Uterus (tissue), 4 donors: ENCODE measurements at places on chromosomes 4 and X. TPM values are rescaled to one million over a fixed set of nuclear protein-coding genes. Genes with fewer than 3 reads are reported as not detected.

JADE3 gene
- 12.8 TPM for total RNA-seq

NWD2 gene
- total RNA-seq = not detected

ZFP92 gene
- total RNA-seq = 0.29 TPM

MXD4 gene
- 20.9 TPM for total RNA-seq

NPY5R gene
- total RNA-seq = 0.40 TPM

AWAT2 gene
- not detected for total RNA-seq

CBR4 gene
- total RNA-seq = 22.9 TPM

NEXMIF gene
- 10.0 TPM for total RNA-seq

MAGEA9B gene
- total RNA-seq = not detected

MAGEA10 gene
- not detected for total RNA-seq

DNA sequence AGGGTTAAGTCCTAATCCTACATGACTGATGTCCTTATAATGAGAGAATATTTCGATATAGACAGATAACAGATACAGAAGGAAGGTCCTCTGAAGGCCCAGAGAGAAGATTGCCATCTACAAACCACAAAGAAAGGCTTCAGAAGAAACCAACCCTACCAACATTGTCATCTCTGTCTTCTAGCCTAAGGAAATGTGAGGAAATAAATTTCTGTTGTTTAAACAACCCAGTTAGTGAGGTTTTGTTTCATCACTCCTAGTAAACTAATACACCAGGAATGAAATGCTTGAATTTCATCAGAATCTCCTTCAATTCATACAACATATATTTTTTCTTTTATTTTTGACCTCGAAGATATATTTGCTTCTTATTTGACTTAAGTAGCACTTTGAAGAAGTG is 1527.8 kb downstream of the STIM2 start:
- DNase-seq = no peak
- H3K36me3 ChIP-seq = no peaks in the 10 kb centered on the region
- no peak overlapping the region for H3K27ac ChIP-seq
- no peaks in the 10 kb centered on the region for H3K4me1 ChIP-seq
- no peaks in the 10 kb centered on the region for H3K27me3 ChIP-seq

DNA sequence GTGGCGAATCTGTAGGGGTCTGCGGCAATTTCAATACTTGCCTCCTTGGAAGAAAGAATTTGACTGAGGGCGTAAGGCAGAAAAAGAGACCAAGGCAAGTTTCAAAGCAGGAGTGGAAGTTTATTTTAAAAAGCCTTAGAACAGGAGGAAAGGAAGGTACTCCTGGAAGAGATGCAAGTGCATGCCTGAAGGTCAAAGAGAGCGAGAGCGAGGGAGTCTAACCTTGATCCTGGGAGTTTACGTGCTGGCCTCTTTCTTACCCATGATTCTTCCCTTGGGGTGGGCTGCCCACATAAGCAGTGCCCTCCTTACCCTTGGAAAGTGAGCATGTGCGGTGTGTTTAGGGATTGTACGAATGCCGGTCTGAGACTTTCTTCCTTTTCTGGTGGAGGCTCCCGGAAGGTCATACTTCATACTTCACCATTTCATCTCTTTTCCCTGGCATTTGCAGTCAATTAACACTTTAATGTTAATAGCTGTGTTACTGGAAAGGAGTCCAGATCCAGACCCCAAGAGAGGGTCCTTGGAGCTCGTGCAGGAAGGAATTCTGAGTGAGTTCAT is 40.0 kb downstream of the ARSD start:
- H3K27ac ChIP-seq = no peak overlapping the region
- DNase-seq = no peak
- peak overlapping the region; percentile 38 for H3K4me3 ChIP-seq
- no peaks in the 10 kb centered on the region for H3K36me3 ChIP-seq
- H3K4me1 ChIP-seq = no peaks in the 10 kb centered on the region
- no peaks in the 10 kb centered on the region for H3K27me3 ChIP-seq

DNA sequence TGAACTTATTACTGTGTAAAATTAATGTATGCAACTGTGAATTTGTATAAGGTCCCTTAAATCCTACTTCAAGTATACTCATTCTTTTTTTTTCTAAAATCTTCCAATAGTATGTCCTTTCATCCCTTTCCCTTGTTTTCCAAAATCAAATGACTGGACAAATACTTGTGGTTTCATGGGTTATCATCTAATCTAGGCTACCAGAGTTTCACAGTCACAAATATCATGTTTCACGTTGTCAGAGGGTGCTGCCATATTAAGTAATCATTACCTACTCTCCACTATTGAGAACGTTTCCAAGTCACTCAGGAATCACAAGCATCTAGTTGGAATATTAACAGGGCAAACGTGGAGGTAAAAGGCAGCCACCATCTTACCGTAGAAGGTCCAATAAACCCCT is 1235.0 kb upstream of the TENM3 start:
- H3K27ac ChIP-seq = no peak overlapping the region
- H3K4me3 ChIP-seq = no peak overlapping the region
- no peak for DNase-seq
- H3K27me3 ChIP-seq = no peaks in the 10 kb centered on the region

GRCh38 chr4:164538097-164538496 is 215.8 kb upstream of the SMIM31 start:
- no peaks in the 10 kb centered on the region for H3K36me3 ChIP-seq
- DNase-seq = no peak
- no peaks in the 10 kb centered on the region for H3K27me3 ChIP-seq

GRCh38 chrX:53281321-53281822 is at the start of gene IQSEC2:
IQSEC2 (minus strand) TSS chrX:53281584.
- H3K36me3 ChIP-seq = no peaks in the 10 kb centered on the region
- H3K4me3 ChIP-seq = peak within 1 kb of the TSS; percentile 28
- no peaks in the 10 kb centered on the region for H3K27me3 ChIP-seq
- peak; percentile 94 for DNase-seq
- H3K27ac ChIP-seq = peak within 1 kb of the TSS; percentile 77
- no peaks in the 10 kb centered on the region for H3K4me1 ChIP-seq

- no peaks in the 10 kb centered on the region for H3K27me3 ChIP-seq
- no peak overlapping the region for H3K4me3 ChIP-seq
- no peak overlapping the region for H3K27ac ChIP-seq
- H3K4me1 ChIP-seq = no peaks in the 10 kb centered on the region
- DNase-seq = no peak
Observed at GRCh38 chr4:89299153-89299791, 8.3 kb downstream of the GPRIN3 start.

- peaks cover 5% of the 10 kb centered on the region for H3K4me1 ChIP-seq
- H3K27me3 ChIP-seq = no peaks in the 10 kb centered on the region
Observed at GRCh38 chr4:20313237-20314030, 61.7 kb downstream of the SLIT2 start.

DNA sequence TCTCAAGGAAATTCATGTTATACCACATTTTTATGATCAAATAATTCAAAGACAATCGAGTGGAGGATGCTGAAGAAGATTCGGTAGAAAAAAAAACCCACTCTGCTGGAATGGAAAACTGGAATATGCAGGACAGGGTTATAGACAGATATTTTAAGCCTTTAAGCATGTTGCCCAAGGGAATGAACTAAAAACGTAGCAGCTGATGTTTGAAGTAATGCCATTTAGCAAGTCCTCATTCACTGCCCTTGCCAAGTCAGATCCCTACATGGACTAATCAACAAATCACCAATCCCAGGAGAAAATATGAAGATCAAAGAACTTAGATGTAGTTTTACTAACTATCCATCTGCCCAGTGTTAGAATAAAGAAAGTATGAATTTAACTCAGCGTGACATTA is 75.6 kb upstream of the ETNPPL start:
- DNase-seq = no peak
- H3K4me3 ChIP-seq = no peak overlapping the region
- no peak overlapping the region for H3K27ac ChIP-seq
- no peaks in the 10 kb centered on the region for H3K27me3 ChIP-seq
- H3K36me3 ChIP-seq = no peaks in the 10 kb centered on the region

DNA sequence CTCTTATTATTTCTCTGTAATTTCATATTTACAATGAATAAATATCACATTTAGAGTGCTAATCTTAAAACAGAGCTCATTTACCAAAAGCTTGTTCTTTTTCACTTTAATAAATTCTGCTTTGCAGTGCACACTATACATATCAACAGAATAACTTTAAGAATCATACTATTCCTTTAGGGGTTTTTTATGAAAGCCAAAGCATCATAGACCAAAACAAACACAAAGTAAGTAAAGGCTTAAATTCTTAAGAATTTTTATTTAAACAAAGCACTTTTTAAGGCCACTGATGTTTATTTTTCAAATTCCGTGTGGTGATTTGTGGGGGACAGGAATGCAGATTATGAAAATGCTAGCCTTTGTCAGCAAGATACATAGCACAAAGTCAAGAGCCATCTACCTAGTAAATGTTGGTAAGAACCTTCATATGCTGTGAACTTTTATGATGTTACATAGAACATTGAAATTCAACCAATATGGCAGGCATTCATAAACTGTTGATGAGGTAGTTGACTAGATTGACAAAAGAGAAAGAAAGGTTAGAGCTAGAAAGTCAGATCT is 17.8 kb downstream of the TIGD2 start:
- H3K27ac ChIP-seq = no peak overlapping the region
- H3K4me3 ChIP-seq = no peak overlapping the region
- no peaks in the 10 kb centered on the region for H3K36me3 ChIP-seq
- H3K4me1 ChIP-seq = no peaks in the 10 kb centered on the region

DNA sequence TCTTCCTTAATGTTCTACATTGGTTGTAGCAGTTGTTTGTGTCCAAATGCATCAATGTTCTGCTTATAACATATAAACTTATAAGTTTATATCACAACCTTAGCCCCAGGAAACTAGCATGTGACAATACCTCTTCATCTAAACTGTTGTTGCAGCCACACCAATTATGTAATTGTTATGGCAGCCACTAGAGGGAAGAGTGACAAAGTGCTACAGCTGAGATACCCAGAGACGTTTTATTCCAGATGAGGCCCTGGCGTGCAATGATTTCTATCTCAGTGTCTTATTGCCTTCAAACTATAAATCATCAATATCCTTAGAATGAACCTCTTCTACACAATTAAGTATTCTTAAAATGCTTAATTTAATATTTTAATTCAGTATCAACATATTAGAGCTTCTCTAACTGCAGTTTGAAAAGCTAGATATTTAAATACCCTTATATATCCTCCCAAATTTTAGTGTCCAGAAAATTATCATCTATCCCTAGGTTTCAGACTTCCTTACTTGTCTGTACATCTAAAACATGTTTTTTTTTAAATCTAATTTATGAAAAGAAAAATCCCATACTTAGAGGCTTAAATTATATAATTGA is 171.6 kb downstream of the PCDH10 start:
- H3K36me3 ChIP-seq = no peaks in the 10 kb centered on the region
- no peak overlapping the region for H3K27ac ChIP-seq
- H3K4me3 ChIP-seq = no peak overlapping the region
- DNase-seq = no peak
- no peaks in the 10 kb centered on the region for H3K4me1 ChIP-seq

- H3K27ac ChIP-seq = no peak overlapping the region
- H3K4me3 ChIP-seq = no peak overlapping the region
- H3K36me3 ChIP-seq = no peaks in the 10 kb centered on the region
- DNase-seq = no peak
- H3K27me3 ChIP-seq = no peaks in the 10 kb centered on the region
- no peaks in the 10 kb centered on the region for H3K4me1 ChIP-seq
Observed at GRCh38 chrX:39822133-39822748, 275.5 kb downstream of the BCOR start.

GRCh38 chr4:54961357-54961975 is 163.9 kb downstream of the KDR start:
- H3K27ac ChIP-seq = no peak overlapping the region
- H3K4me1 ChIP-seq = no peaks in the 10 kb centered on the region
- no peaks in the 10 kb centered on the region for H3K27me3 ChIP-seq
- H3K4me3 ChIP-seq = no peak overlapping the region

DNA sequence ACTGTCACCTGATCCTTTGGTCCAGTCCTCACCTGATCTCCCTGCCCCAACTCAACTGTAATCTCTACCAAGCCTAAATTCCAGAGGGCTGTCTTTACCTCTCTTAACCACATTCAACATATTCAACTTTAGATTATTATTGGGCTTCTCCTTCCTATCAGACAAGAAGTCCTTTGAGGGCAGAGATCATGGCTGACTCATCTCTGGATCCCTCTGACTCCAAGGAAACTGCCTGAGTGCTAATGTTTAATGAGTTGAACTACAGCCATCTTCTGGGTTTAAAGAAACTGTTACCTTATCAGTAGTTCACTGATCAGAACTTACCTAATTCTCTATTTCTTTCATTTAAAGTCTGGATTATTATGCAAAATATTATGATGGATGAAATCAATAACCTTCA is 135.7 kb downstream of the GPC3 start:
- no peak for DNase-seq
- no peak overlapping the region for H3K27ac ChIP-seq
- H3K4me3 ChIP-seq = no peak overlapping the region
- H3K27me3 ChIP-seq = no peaks in the 10 kb centered on the region

DNA sequence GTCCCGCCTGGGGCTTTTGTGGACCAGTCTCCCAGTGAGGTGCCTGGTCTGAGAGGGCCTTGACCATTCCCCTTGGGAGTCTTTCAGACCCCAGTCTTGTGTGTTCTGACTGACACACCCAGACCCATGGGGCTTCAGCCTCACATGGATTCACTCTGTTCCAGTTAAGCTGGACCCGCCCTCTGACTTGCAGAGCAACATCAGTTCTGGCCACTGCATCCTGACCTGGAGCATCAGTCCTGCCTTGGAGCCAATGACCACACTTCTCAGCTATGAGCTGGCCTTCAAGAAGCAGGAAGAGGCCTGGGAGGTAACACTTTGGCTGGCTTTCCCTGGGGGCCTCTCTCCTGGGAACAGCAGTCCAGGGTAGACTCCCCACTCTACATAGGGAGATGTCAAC is 6.8 kb downstream of the IL9R start:
- no peaks in the 10 kb centered on the region for H3K27me3 ChIP-seq
- no peak overlapping the region for H3K4me3 ChIP-seq
- no peaks in the 10 kb centered on the region for H3K36me3 ChIP-seq
- H3K27ac ChIP-seq = no peak overlapping the region
- DNase-seq = no peak

DNA sequence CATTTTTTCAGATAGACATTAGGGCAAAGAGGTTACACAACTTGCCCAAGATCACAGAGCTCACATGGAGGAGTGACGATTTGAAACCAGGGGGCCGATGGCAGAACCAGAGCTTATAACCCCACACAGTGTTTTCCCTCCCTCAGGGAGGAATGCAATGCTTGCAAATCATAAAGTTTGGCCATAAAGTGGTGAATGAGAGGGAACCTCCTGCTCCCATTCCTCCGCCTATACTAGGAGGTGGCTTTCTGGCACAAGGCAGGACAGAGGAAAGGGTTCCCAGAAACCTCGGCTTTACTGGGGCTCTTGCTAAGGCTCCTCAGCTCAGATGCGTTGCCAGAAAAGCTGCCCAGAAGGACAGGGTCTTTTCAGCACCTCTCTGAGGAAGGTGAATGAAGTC is 19.3 kb downstream of the TMEM154 start:
- no peak for DNase-seq
- H3K4me3 ChIP-seq = no peak overlapping the region
- no peak overlapping the region for H3K27ac ChIP-seq
- H3K27me3 ChIP-seq = no peaks in the 10 kb centered on the region
- H3K36me3 ChIP-seq = no peaks in the 10 kb centered on the region

- H3K4me3 ChIP-seq = no peak overlapping the region
- no peak overlapping the region for H3K27ac ChIP-seq
- no peaks in the 10 kb centered on the region for H3K36me3 ChIP-seq
Observed at GRCh38 chrX:6738518-6739470, 203.9 kb upstream of the VCX3A start.
